ENCODE measurements at places on chromosomes 5 and 9.
A peak's percentile ranks its signal among the peaks of the same experiment; 100 is the strongest.

DNA sequence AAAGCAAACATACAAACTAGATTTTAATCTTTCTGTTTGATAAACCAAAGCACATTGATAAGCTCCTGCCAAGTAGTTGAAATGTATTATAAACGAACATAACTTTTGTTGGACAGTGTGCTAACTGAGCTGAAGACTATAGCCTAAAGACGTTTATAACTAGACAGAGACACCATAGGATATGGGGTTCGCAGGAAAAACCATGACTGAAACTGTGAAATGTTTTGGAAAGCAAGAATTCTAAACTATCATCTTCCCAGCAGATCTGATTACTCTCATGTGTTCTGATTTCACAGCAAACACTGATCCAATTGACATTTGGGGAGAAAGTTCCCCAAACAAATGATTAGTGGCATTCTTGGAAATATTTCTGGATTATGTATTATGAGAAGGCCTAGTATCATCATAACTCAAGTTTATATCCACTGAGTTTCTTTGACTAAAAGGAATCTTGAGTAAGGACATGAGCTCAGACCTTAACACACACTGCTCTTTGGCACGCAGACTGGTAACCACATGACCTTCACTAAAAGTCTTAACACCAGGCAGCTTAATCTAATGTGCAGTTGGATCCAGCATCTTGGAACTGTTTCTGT lies 375.2 kb downstream of the ZNF608 start:
- DNase-seq, result no peak

GRCh38 chr5:134466241-134467069 lies 54.8 kb upstream of the CDKN2AIPNL start:
- DNase-seq, result peak; percentile 9

- no peak for DNase-seq
Measured at GRCh38 chr5:167361795-167362194, 929.6 kb upstream of the WWC1 start.

DNA sequence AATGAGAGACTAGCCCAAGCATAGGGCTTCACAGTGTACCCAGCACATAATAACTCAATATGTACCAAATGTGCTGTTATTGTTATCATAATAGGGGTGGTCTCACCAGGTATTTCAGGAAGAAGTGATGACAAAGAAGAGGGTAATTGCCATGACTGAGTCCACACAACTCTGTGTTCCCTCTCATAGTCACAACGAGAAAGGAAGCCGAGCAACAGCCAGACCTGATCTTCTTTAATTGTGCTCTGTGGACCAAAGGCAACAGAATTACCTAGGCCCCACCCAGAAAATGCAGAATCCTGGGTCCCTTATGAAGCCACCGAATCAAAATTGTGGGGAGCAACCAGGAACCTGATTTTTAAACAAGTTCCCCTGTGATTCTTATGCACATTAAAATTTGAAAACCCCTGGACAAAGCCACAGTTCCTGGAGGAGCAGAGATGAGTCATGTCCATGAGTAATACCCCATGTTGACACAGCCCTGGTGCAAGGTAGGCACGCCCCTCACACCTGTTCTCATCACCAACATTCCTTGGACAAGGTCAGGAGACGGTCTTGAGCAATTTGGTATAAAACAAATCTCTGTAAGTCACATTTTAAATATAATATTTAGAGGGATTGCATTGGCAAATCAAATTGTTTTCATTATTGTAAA lies 5.2 kb downstream of the FGF1 start:
- DNase-seq, result no peak

DNA sequence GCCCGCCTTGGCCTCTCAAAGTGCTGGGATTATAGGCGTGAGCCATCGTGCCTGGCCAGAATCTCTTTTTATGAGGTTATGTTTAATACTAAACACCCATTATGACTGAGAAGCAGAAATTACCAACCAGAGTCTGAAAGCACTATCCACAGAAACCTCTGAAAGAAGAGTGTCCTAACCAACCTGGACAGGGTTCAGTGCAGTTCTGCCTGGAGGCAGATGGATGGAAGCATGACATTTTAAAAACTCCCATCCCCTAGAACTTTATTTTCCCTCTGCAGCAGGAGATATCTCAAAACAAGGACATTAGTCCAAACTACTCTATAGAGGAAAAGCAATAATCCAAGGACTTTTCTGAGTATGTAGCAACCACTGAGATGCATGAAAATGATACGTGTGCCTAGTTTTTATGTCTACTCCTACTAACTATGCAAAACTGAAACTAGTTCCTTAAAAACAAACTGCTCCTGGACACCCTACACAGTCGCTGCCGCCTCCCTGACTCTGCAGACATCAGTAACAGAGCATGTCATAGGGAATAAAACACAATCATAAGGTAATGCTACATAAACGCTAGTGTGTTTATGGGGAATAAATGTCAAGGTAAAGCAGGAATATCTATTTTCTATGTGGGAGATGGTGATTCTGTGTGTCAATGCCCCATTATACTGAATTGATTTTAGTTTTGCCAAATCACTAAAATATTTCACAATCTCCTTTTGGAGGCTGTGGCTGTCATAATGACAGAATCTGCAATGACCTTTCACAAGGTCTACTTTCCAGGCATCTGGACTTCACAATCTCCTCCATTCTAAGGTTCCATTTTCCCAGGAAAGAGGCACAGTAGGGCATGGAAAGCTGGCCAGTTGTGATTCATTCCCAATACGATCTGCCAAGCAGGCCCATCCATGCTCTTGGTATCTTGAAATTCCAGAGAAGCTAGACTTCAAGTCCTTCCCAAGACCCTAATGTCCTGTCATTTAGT lies 122.8 kb downstream of the SIL1 start:
- no peak for DNase-seq

DNA sequence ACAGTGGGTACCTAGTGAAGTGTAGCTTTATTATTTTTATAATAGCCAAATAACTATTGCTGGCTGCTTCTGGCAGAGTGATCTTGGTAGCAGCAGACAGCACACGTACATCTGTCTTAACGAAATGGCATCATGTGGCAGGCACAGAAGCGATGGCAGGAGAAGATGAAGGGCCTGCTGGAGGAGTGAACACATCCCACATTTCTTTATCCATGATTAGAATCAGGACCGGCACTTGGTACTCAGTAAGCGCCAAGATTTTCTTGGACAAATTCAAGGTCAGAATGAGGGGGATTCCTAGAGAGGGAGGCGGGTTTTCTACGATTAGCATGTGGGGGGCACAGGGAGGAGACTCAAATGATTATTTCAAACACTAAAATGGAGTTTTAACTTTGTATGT lies 23.0 kb upstream of the ZNF366 start:
- DNase-seq, result no peak

DNA sequence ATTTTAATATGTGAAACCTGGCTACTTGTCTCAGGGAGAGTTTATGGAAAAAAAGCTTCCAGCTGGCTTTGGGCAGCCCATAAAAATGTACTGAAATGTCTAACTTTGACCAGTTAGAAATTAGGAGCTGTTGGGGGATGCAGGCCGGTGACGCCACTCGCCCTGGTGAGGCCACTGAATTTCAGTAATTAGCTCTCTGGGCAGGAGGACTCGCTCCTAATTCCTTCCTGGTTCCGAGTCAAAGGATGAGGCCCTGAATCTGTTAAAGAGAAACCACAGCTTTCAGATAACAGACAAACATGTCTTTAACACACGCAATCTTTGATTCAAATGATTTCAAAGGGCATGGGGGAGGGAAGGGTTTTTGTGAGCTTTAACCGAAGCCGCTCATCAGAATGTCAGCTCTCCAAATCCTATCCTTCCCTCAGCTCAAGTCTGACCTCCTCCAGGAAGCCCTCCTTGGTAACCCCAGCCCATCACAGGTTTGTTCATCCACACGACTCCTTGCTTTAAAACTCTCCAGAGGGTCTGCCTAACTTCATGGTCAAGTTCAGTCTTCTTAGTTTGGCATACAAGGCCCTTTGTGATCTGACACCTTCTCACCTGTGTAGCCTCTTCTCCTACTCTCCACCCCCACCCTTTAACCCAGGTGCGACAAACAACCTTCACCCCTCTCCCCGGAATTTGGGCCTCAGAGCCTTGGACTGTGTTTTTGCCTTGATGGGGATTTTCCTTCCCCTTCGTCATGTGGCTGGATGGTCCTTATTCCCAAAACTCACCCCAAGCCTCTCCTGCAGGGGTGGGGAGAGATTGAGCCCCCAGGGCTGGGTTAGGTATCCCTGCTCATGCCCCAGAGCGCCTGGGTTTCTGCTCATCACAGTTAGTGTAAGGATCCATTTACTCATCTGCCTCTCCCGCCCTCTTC lies 13.6 kb upstream of the PHF19 start:
- DNase-seq, result peak; percentile 60

DNA sequence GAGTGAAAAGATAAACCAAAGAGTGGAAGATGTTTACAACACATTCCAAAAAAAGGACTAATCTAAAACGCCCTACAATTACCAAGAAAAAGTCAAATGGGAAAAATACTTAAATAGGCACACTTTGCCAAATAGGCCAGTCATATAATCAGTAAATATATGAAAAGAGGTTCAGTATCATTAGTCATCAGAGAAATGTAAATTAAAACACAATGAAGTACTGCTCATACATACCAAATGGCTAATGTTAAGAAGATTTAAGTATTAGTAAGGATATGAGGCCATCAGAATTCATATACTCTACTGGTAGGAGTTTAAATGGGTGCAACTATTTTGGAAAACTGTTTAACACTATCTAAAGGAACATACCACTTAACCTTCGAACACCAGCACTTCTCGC lies 47.6 kb downstream of the ZDHHC21 start:
- DNase-seq, result no peak

- DNase-seq, result no peak
Measured at GRCh38 chr5:177444106-177445051, 2.2 kb upstream of the PRR7 start.

DNA sequence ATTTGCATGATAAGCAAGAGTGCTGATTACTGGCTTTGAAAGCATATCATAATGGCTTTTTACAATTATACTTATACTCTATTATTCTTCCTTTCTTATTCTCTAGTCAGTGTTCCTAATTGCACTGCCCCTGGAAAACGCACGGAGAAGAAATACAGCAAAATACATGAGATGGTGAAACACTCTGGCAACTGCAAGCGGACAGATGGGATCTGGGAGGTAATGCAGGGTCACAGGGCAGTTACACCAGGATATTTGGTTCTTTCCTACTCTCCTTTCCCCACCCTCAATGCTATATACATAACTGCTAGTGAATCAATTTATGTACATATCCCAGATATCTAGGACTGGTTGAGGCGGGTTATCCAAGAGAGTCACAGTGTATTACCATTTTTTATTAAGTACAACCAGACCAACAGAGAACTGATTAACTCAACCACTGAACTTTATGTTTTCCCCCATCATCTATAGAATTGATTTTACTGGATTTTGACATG lies 423.7 kb downstream of the ZSWIM6 start:
- no peak for DNase-seq

Measured in stimulated activated effector memory CD8-positive, alpha-beta T cell treated with anti-CD3 and anti-CD28 coated beads, Interleukin-12 subunit alpha, Interleukin-12 subunit beta, amount 100 ng/mL, for 72 hours (primary cell).